ENCODE measurements at places on chromosomes 12 and 14.
A peak's percentile ranks its signal among the peaks of the same experiment; 100 is the strongest.

DNA sequence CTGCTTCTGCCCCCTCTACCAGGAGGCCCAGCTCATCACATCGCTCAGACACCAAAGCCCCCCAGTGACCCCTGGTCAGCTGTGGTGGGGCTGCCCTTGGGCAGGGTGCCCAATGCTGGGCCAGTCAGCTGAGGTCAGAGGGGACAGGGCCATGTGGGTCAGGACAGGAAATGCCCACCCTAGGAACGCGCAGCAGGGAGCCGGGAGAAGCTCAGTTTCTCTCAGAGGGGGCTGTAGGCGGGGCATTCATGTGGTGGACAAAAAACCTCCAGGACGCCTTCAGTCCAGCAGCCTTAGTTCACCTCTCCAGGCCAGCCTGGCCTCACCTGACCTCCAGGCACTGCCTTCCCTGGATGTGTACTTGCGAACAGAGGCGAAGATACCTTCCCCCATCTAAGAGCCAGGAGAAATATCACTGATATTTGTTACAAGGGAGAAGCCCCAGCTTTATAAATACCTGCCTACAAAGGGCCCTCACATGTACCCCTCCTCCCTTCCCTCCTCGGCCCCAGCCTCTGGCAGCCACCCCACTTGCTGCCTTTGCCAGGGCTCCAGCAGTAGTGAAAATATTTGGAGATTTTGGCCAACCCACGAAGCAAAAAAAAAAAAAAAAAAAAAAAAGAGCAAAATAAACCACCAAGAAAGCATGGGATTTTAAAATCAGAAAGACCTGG lies 41.9 kb upstream of the PLEKHG6 start:
- no peak for DNase-seq

- no peak for DNase-seq
These were observed 1.0 kb upstream of the KRT6A start for GRCh38 chr12:52494100-52494499.

DNA sequence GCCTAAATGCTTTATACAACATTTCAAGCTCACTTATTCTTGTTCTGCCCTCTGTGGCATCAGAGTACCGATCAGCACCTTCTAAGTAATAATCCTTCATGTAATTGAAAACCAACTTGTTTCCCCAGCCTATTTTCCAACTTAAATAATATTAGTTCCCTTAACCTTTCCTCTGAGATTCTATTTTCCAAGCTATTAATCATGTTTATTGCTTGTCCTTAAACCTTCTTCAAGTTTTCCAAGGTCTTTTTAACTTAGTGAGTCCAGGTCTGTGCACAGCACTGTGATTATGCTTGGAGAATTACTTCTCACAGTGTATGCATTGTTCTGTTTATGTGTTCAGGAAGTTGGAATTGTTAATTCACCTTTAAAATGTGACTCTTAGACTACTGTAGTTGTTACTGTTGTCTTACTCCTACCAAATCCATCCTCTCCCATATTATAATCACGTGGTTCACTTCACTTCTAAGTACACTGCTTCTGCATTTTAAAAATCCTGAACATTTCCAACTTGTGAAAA lies 1039.3 kb upstream of the FOXG1 start:
- no peak for DNase-seq

DNA sequence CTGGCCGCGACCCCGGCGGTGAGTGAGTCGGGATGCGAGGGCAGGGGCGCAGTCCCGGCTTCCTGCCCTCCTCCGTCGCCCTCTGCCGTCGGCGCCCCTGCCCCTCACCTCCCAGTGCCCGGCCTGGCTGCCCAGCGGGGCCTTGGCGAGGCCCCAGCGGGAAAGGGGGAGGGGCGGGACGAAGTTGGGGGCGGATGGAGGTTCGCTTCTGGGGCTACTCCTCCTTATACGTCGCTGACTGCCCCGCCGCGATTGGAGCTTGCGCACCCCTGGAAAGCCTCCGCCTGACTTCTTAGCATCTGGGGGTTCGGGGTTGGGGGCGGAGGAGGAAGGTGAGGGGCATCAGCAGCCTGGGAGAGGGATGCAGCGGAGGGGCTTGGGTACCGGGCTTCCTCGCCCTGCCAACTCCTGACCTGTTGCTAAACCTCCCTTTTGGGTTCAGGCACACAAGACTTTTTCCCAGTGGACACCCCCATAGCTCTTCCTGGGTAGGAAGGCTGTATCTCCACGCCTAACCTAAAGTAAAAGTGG lies 406 bp downstream of the TMEM263 start:
- DNase-seq, result peak; percentile 73

GRCh38 chr12:67073336-67073735 lies 195.8 kb upstream of the CAND1 start:
- no peak for DNase-seq

- DNase-seq, result peak; percentile 13
These were observed 142.8 kb downstream of the PAWR start for GRCh38 chr12:79547735-79548609.

DNA sequence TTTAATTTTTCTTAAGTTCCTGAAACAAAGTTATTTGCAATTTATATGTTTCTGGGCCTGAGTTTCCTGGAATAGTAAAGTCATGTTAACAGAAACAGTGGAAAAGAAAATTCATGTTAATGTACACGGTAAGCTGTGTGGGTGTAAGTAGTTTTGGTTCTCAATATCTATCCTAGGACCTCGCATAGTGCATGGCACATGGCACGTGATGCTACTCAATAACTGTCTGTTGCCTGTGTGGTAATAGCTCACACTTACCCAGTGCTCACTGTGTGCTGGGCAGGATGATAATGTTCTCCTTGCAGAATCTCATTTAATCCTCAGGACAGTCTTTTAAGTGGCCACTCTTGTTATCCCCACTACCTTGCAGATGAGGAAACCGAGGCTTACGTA lies 100.7 kb downstream of the DUSP16 start:
- no peak for DNase-seq

- no peak for DNase-seq
These were observed 8.0 kb downstream of the CACNB3 start for GRCh38 chr12:48826209-48826855.

GRCh38 chr12:41467591-41468325 lies 279.6 kb downstream of the PDZRN4 start:
- no peak for DNase-seq

DNA sequence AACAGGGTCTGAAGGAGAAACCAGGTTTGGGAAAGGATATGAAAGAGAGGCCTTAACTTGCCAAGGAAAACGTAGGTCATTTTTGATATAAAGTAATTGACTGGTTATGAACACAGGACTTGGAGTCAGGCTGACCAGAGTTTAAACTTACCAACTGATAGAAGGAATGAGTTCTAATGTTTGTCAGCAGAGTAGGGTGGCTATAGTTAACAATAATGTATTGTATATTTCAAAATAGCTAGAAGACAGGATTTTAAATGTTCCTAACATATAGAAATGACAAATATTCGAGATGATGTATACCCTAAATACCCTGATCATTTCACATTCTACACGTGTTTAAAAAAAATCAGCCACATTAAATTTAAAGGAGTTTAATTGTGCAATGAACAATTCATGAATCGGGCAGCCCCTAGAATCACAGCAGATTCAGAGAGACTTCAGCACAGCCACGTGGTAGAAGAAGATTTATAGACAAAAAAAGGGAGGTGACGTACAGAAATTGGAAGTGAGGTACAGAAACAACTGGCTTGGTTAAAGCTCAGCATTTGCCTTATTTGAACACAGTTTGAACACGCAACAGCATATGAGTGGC lies 52.5 kb upstream of the PLEKHG7 start:
- DNase-seq, result no peak

- no peak for DNase-seq
These were observed 772.9 kb upstream of the NOVA1 start for GRCh38 chr14:27370775-27371174.

GRCh38 chr14:74240794-74241651 lies 1.8 kb downstream of the VSX2 start:
- no peak for DNase-seq

DNA sequence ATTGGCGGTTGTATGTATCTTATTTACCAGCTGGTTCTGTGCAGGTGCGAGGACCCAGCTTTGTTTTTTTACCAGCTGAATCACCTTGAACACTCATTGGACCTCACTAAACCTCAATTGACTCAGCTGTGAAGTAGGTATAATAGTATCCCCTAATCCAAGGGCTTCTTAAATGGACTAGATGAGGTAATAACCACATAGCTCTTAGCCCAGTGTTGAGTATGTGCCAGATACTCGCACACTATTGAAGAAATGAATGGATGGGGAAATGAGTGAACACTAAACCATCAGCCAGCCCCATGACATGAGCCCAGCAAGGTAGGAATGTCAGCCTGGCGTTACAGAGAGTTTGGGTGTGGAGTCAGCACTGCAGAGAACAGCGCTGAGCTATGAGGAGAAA lies 79.7 kb downstream of the RIMBP2 start:
- no peak for DNase-seq

DNA sequence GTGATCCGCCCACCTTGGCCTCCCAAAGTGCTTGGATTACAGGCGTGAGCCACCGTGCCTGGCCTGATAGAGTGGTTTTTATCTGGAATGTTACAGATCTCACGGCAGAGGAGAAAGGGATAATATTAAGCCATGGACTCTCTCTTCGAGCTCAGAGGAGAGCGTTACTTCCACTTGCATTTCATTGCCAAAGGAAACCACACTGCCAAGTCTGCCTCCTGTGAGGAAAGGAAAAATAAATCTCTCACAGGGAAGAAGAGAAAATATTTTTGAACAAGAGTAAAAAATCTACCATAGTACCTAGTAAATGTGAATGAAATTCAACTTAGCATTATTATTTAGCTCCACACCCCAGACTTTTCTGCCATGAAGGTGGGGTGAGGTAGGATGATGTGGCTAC lies 319.2 kb upstream of the PRICKLE1 start:
- no peak for DNase-seq

DNA sequence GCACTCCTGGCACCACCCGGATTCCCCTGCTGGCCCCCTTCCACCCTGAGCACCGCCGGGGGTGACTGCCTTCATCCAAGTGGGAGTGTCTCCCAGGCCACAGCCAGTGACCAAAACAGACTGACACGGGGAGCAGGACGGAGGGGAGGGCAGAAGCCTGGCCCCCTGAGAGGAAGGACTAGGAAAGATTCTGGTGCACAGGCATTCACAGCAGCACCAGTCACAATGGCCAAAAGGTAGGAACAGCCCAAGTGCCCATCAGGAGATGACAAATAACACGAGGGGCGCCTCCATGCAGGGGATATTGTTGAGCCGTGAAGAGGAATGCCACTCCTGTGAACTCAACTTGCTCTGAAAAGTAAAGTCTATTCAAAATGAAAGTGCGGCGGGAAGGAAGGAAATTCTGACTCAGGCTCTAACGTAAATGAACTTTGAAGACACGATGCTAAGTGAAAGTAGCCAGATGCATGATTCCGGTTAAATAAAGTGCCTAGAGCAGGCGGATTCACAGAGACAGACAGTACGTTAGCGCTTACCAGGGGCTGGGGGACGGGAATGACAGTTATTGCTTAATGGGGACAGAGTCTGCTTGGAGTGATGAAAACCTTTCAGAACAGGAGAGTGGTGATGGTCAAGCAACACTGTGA lies 146.1 kb upstream of the NCOR2 start:
- no peak for DNase-seq

DNA sequence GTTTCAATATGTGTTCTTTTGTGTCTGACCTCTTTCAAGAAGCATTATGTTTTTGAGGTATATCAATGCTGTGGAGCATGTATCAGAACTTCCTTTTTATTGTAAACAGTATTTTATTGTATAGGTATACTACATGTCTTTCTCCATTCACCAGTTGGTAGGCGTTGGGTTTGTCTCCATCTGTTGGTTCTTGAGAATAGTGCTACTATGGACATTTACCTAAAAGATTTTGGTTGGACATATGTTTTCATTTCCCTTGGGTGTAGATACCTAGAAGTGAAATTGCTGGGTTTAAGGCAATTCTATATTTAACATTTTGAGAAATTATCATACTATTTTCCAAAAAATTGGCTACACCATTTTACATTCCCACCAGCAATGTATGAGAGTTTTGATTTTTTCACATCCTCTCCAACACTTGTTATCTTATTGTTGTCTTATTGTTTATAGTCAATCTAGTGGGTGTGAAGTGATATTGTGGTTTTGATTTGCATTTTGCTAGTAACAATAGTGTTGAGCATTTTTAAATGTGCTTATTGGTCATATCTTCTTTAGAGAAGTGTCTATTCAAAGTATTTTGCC lies 409.2 kb downstream of the IPO8 start:
- peak; percentile 2 for DNase-seq

Data from erythroblast (primary cell).